NCI-H1417 treated with DMSO at 0.1 percent for 48 hours (cell line): ENCODE measurements at places on chromosomes 5 and 9.

GRCh38 chr9:134356496-134357470 lies 30.5 kb downstream of the RXRA start:
- DNase-seq, result no peak

DNA sequence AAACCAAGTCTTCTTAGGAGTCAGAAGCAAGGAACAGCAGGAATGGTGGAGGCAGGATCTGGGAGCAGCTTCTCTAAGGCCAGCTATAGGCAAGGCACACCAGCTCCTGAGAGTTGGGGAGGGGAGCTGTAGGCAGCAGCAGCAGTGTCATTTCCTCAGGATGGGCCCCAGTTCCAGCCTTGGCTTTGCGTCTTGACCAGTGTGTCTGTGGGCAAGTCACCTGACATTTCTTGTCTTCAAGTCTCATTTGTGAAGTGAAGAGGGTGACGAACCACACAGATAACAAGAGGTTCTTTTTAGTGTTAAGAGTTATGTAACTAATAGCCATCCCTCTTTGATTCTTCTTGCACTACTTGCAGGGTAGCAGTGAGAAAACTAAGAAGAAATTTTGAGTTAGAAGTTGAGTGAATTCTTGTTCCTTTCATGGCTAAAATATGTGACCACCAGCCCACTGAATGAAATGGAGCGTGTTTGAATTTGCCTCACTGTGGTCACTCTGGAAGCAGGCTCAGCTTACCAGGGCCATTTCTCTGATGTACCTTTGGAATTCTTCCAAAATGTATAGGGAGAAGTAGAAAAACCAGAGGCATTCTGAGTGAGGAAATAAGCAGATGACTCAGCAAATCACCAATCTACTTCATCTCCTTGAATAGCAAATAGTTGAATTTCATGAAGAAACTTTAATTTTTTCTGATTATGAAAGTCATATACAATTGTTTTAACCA lies 42.4 kb downstream of the RHOBTB3 start:
- no peak for DNase-seq

GRCh38 chr9:92599938-92600461 lies 64.2 kb upstream of the ECM2 start:
- DNase-seq, result no peak

- no peak for DNase-seq
These were observed 220.0 kb downstream of the SLC12A2 start for GRCh38 chr5:128303593-128303992.

GRCh38 chr5:116389601-116390000 lies 185.0 kb downstream of the SEMA6A start:
- DNase-seq, result no peak

DNA sequence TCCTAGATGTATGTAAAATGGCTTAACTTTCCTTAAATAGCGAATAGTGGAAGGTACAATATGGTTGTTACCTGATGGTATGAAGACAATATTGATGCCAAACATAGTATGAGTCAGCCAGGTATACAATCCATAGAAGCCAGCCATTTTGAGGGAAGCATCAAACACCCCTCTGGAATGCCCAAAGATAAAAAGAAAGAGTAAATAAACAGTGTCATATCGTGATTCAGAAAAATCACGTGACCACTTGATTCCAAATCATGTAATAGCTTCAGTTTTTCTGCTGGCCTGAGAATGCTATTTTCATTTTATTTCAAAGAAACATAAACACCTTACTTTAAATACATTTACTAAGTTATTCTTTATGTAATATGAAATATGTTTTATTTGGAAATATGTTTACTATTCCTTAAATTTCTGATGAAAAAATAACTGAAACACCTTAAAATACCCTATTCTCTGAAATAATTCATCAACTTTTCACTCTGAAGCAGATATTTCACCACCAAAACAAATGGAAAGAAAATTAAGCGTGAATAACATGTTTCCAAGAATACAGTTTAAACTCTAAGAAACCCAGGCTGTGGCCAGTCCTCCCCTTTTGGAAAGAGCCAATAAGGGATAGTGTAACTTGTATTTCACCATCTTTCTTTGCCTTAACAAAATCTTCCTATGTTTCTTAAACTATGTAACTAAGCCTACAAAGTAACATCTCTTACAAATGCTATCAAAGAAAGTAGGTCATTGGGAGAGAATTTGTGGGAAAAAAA lies 24.8 kb upstream of the CTNNAL1 start:
- no peak for DNase-seq

GRCh38 chr9:122075135-122076030 lies 17.7 kb downstream of the TTLL11 start:
- no peak for DNase-seq
